ENCODE measurements at places on chromosomes 3 and 15. TPM values are rescaled to one million over a fixed set of nuclear protein-coding genes. Genes with fewer than 3 reads are reported as not detected.

GRCh38 chr3:117671722-117672318, 962.2 kb downstream of the TUSC7 start:
- no peak for DNase-seq

- no peak for DNase-seq
Observed at GRCh38 chr3:137121704-137122314, 164.0 kb downstream of the IL20RB start.

- DNase-seq = no peak
Observed at GRCh38 chr15:101539492-101539891, 50.0 kb upstream of the PCSK6 start.

- DNase-seq = no peak
Observed at GRCh38 chr3:106945435-106945834, 431.8 kb upstream of the CCDC54 start.

DNA sequence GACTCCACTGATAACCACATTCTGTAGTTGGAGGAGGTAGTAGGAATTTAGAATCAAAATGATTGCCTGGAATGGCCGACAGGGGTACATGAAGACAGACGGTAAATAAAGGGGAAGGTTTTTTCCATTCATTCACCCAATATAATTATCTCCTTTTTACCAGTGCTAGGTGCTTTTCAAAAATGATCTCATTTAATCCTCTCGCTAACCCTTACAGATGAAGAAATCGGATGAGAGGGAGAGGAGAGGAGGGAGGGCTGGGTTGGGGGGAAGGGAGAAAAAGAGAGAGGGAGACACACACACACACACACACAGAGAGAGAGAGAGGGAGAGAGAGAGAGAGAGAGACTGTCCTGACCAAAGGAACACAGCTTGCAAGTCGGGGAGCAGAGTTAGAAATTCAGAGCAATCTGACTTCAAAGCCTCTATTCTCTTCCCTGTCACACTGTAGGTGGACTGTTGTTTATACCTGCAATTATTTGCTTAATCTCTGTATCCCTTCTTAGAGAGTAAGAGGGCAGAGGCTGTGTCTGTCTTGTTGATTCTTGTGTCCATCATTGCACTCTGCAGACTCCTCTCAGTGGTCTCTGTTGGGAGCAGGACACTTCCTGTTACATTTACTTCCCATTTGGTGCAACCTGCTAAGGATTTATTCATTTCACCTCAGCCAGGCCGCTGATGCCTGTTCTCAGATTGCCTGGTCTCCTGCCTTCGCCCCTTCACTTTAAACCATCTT, 18.7 kb upstream of the PAQR9 start:
- DNase-seq = no peak

DNA sequence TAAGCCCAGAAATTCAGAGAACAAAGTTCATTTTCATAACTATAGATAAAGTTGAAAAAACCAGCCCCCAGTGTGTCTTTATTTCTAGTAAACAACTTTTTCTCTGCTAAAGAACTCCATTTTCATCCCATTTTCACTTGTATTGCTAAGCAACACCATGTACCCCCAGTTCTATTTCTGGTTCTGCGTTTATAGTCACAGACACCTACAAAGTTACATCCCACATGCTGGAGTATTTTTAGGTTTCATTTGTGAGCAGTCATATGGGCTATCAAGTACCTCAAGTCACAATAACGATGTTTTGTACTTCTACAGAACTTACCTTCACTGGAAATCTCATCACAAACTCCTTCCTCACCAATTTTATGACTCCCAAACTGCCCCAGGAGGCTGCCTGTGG, 236.5 kb downstream of the RSL24D1 start:
- DNase-seq = no peak

SCN5A gene
- not detected for total RNA-seq

ARGFX gene
- total RNA-seq = not detected

CHD2 gene
- 140 TPM for total RNA-seq

Data from omental fat pad (tissue), 4 donors.